NCI-H774 (cell line): ENCODE measurements at places on chromosomes 11 and 22.
A peak's percentile ranks its signal among the peaks of the same experiment; 100 is the strongest.

DNA sequence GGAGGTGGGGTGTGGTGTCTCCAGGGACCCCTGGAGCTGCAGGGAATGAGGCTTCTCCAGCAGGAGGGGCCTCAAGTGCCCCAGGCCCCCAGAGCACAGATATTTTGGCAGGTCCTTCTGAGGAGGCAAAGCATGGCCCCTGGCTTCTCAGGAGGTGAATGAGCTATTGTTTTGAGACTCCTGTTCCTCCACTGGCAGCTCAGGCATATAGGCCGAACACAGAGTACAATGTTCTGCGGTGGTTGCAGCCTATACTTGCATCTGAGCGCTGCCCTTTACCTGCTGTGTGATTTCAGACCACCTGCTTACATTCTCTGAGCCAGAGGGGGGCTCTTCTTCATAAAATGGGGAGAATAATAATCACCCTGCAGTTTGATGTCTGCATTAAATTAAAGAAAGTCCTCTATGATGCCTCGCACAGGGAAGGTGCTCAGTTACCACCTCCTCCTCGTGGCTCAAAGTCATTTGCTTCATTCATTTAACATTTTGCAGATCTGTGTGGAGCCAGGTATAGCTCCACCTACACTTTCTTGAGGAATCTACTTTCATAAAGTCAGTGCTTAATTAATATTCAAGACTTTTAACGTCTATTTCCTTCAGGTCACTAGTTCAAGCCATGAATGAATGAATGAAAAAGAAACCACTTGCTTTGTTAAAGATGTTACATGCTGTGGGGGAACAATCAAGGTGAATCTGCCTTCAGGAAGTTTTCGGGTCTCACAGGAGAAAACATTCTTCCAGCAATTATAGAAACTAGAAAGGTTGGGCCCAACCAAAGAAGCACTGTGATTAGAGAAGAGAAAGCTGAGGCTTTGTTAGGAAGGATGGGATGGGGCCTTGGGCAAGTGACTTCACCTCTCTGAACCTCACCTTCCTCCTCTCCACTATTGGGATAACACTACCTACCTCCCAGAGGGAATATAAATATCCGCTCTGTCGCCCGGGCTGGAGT lies 68.4 kb downstream of the ADAMTS15 start:
- DNase-seq: no peak

- no peak for DNase-seq
These were observed 44.5 kb upstream of the CHRM4 start for GRCh38 chr11:46436113-46436512.

DNA sequence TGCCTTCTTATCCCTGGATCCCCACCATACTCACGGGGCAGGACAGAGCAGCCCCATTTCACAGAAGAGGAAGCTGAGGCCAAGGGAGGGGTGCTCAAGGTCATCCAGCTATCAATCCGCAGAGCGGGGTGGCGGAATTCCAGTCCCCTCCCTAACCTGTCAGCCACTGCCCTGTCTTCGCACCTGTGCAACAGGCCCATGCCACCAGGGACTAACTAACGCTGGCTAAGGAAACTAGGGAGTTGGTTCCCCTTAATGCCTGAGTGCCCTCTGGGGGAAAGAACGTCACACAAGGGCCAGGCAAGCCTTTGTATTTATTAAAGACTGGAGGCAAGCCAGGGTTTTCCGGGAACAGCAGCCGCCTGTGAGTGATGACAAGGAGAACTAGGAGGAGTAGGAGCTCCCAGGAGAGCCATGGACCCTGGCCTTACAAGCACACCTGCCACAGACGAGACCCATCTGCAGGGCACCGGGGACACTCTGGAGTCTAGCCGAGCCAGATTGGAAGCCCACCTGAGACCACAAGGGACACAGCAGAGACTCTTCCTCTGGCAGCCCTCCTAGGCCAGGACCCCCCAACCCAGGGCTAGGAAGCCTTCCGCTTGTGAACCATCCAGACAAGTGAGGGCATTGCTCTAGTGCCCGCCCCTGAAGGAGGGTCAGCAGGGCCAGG lies 64.4 kb downstream of the MYH9 start:
- no peak for DNase-seq

DNA sequence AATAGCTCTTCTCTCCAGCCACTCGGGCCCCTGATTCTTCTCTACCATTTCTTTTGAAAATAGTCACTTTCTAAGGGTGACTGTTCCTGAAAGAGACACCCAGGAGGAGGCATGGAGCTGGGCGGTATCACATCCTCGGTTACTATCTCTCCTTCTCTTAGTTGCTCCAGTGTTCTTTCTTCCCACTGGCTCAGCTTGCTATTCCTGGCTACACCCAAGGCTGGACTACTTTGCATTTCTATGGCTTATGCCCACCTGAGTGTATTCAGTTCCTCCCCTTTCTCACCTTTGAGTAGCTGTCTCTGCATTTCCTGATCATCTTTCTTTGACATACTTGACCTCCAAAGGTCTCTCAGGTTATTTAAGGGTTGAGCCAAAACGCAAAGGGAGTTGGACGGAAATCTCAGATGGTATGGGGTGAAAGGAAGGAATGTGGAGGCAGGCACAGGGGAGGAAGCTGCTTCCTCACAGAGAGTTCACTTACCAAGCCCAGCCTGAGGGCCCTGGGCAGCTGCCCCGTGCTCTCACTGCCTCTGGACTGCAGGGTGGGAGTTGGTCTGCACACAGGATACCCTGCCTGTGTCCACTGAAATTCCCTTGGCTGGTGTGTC lies 155.7 kb downstream of the SNX19 start:
- no peak for DNase-seq

DNA sequence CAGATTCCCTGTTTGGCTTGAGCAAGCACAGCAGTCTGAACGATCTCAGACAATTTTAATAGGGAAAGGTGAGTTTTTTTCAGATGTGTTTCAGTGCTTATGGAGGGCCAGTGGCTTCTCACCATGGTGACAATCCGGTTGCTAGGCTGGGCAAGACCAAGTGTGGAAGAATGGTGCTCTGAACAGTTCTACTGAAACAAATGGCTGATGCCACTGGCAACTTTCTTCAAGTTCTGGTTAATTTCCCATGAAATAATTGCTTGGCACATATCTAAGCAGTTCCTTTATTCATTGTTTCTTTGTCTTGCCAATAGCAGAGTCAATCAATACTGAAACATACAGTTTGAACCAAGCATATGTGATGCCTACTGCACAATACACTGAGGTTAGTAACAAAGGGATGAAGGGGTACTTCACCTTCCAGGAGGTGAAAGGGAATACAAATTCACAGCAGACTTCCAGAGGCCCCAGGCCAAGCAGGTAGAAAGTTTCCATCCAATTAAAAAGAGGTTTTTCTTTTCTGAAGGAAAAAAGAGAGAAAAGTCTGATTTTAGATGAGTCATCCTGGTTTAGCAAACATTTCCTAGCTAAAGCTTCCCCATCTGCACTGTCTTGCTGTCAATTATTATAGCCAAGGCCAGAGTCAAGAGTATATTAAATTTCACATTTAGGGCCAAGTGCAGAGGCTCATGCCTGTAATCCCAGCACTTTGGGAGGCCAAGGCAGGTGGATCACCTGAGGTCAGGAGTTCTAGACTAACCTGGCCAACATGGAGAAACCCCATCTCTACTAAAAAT lies 21.2 kb upstream of the NDUFC2 start:
- DNase-seq: peak; percentile 41

- no peak for DNase-seq
These were observed 45.2 kb upstream of the LIPT2 start for GRCh38 chr11:74538680-74539079.

- DNase-seq: no peak
These were observed 26.8 kb downstream of the PARVB start for GRCh38 chr22:44050766-44051355.

DNA sequence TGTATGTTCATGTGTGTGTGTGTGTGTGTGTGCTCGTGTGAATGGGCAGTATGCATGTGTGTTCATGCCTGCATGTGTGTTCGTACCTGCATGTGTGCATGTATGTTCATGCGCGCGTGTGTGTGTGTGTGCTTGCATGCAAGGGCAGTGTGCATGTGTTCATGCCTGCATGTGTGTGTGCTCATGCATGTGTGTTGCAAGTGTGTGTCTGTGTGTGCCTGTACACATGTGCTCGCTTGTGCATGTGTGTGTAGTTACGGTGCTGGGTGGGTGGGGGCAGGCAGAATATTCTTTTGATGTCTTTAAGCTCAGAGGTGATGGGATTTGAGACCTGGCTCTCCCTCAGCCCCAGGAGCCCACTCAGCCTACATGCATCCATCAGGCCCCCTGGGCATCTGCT lies 822.1 kb downstream of the BRD1 start:
- no peak for DNase-seq

DNA sequence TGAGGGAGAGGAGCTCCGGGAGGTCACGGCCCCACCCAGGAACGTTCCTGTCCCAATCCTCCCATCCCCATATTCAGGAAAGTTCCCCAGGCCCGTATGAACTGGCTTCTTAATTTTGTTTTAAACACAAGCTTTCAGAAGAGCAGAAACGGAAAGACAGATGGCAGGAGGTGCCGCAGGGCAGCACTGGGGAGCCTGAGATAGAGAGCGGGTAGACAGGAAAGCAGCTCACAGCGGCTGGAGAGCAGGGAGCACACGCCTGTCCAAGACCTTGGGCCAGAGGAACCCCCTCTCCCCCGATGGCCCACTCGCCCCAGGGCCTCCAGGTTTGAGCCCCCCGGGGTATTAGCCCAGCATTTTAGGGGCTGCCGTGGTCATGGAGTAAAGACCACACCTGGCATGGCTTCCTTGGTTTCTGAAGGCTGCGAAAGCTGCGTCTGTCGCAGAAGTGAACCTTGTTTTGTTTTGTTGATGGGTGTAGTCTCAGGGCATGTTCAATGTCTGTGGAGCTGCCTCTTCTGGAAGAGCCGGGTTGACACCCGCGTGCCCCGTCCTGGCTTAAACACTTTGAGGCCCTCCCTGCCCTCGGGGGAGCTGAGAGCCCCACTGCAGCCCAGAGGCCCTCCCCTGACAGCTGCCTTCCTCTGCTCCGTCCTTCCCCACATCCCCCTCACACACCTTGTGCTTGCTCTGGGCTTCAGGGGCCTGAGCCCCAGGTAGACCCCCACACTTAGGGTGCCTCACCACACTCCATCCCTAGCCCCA lies 17.9 kb upstream of the KCNQ1OT1 start:
- no peak for DNase-seq

DNA sequence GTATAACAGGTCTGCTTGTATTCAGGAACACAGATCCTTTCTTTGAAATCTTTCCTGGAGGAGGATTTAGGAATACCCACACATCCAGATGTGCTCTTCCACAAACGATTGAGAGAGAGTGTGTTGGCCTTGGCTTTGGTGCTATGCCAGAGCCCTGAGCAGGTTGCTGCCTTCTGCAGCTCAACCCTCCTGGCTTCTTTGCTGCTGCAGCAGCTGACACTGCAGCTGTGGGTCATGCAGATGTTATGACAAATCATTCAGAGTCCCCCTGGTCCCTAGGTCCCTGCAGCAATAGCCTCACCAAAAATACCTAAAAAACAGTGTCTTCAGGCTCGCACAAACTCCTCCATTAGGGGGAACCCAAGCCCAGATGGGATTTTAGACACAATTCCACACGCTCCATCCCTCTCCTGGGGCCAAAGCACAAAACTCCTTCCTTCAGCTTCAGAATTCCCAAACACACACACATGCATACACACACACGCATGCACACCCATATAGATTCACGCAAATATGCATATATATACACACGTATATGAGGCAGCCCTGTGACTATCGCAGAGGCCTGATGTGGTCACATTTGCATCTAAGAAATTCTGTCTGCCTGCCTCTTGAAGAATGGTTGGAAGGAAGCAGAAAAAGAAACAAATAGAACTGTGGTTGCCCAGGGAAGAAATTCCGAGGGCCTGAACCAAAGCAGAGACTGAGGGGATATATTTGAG lies 35.4 kb downstream of the SLN start:
- DNase-seq: no peak

DNA sequence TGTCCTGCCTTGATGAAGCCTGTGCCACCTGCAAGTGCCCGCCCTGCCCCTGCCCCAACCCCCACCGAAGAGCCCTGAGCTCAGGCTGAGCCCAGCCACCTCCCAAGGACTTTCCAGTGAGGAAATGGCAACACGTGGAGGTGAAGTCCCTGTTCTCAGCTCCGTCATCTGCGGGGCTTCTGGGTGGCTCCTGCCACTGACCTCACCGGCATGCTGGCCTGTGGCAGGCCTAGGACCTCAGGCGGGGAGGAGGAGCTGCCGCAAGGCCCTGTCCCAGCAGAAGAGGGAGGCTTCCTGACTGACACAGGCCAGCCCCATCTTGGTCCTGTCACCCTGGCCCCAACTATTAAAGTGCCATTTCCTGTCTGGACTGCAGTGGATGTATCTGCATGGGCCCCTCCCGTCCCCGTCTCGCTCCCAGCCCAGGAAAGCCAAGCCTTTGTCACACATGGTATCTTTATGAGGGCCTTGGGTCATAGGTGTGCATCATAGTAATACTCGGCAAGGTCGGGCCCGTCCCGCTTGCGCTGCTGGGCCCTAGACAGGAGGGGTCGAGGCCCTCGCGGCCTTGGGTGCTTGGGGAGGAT lies 882 bp downstream of the FREY1 start:
- no peak for DNase-seq

- DNase-seq: no peak
These were observed 32.9 kb upstream of the TRIM29 start for GRCh38 chr11:120170741-120171261.

GRCh38 chr22:41078931-41079330 lies 13.5 kb upstream of the EP300 start:
- no peak for DNase-seq

DNA sequence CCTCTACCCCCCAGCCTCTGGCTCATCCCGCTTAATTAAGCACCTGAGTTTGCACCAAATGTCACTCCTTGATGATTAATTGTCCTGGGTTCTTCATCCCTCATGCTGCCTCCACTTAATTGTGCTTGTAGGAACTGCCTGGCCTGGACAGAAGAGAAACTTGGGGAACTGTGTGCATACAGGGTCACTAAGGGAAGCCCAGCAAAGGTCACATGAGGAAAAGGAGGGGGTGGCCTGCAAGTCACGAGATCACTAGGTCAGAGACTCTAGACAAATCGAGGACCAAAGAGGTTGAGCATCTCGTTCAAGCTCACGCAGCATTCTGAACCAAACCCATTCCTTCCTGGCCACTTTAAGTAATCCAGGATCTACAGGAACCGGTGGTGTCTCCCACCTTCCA lies 75.8 kb downstream of the PDE2A start:
- DNase-seq: no peak

- no peak for DNase-seq
These were observed 269.4 kb downstream of the TTC28 start for GRCh38 chr22:28410050-28410816.
